ENCODE measurements at places on chromosomes 12 and 14.

GRCh38 chr12:94297876-94298505, 149.6 kb downstream of the PLXNC1 start:
- DNase-seq, result no peak

GRCh38 chr12:4421590-4422031, 24.0 kb downstream of the FGF6 start:
- DNase-seq, result no peak

DNA sequence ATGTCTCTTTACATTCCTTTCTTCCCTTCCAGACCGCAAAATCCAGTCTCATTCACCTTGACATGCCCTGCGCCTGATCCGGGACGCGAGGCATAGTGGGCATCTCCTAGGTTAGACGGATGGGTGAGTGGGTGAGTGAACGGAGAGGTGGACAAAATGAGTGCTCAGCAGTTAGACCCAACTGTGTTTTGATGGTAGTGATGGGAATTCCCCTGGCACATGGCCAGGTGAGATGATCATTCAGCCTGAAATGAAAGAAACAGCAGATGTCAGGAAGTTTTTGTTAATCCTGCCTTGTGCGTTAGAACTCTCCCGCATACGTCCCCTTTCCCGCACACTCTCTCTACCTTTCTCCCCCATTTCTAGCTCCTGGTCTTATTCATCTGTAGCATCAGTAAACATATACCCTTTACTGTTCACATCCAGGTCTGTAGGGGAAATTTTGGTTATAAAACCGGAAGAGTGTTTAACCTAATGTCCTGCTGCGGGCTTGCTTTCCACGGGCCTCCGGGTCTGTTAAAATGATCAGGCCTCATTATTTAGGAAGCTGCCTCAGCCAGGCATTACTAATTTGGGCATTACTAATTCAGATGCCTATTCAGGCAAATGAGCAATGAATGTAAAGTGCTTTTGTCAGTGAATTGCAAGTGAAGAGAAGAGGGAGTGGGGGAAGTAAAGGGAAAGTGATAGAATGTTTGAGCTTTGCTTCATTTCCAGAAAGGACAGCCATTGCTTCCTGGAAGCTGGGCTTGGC, 172.8 kb downstream of the ETV6 start:
- DNase-seq, result peak; percentile 30

DNA sequence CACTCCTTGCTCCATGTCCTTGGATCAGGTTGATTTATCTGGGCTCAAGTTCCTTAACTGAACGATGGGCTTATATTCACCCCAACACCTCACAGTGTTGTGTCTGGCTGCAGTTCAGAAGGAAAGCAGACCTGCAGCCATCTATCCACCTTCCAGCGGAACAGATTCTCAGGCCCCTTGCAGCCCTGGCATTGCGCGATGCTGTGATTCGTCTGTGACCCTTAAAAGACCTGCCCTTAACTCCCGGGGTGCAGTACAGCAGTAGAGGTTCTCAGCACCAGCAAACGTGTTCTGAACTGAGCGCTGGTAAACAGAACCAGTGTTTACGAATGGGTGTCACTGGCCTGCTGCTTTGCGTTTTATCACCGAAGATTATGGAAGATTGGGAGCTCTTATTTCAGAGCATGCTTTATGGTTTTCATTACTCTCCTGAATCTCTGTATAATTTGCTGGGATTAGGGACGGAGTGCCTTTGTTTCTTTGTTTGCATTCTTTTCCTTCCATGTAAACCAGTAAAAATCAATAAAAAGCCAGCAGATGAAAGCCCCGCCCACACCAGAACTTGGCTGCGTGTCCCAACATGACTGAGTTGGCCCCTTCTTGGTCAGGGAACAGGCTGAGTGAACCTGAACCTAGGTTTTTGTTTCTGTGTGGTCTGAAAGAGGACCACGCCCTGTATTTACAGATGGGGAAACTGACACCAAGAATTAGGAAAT, 286.7 kb upstream of the CRY1 start:
- no peak for DNase-seq

- no peak for DNase-seq
Observed at GRCh38 chr14:96953087-96953874, 156.1 kb downstream of the VRK1 start.

DNA sequence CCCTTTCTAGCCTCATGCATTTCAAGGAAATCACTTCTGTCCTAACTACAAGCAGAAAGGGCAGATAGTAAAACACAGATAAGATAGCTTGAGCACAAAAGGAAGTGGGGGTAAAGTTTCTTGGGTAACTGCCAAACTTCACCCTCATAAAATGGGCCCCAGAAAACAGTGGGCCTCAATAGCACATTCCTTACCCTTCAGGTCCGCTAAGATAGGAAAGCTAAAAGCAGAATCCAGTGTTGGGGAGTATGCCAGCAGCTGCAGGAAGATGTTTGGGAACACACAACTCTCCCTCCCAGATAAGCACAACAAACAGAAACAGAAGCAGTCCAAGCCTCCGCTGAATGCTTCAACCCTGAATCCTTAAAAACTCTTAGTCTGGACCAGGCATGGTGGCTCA, 110.9 kb upstream of the MGAT4C start:
- DNase-seq, result no peak

- no peak for DNase-seq
Observed at GRCh38 chr12:132355742-132356681, 26.6 kb upstream of the GALNT9 start.

DNA sequence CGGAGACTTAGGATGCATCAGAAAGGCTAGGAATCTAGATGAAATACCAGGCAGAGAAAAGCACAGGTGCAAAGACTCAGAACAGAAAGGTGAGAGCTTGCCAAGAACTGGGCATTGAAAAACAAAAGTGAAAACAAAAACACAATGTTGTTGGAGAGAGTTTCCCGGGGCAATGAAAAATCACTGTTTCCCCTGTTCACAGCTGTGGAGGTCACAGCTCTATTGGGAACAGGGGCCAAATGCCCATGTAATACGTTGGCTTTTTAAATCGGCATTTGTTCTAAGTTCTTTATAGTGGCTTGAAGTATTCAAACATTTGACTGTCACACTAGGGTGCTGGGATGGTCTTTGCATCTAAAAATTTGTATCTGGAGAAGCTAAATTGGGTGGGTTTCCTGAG, 108.3 kb downstream of the SLC15A4 start:
- no peak for DNase-seq

GRCh38 chr14:39419272-39419671, 13.0 kb downstream of the FBXO33 start:
- DNase-seq, result no peak

GRCh38 chr14:60222820-60223219, 26.2 kb upstream of the PPM1A start:
- DNase-seq, result no peak

- no peak for DNase-seq
Observed at GRCh38 chr14:104135121-104135903, 3.1 kb upstream of the KIF26A start.

- DNase-seq, result no peak
Observed at GRCh38 chr12:13465635-13466034, 269.1 kb downstream of the EMP1 start.

- DNase-seq, result no peak
Observed at GRCh38 chr12:85043829-85044228, 7.7 kb downstream of the LRRIQ1 start.

DNA sequence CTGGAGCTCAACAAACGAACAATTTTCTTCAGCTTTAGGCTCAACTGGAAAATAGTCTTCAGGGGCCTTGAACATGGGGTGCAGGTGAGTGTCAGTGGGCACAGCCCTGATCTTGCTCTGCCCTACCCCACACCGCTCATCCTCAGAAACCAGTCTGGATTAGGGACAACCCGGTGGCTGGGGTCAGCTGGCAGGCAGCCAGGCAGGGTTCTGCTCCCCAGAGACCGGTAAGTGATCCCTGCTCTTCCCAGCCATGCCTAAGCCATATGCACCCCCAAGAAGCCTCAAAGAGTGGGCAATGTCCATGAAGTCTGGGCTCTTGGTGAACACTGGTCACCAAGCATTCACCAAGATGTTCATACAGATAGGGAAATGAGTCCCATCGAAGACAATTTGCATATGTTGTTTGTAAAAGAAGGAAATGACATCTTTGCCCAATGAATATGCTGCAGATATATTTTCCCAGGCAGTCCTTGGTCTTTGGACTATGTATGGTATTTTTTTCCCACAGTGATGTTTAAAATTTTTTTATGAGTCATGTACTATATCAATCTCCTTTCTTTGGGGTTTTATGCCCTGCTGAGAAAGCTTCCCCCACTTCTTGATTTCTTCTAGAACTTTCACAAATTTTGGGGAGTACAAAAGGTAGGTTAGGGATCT, 63.9 kb upstream of the VASH1 start:
- no peak for DNase-seq

GRCh38 chr12:20463913-20464524, 95.7 kb downstream of the PDE3A start:
- DNase-seq, result no peak

DNA sequence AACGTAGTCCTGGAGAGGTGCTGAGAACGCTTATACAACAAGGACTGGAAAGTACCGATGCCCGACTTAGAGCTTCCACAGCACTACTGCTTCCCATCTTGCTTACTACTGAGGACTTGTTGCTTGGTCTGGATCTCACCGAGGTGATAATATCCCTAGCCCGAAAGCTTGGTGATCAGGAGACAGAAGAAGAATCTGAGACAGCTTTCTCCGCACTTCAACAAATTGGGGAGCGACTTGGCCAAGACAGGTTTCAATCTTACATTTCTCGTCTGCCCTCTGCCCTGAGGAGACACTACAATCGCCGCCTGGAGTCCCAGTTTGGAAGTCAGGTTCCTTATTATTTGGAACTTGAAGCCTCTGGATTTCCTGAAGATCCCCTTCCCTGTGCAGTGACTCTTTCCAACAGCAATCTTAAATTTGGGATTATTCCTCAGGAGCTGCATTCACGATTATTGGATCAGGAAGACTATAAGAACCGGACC, 1.1 kb downstream of the TOGARAM1 start:
- no peak for DNase-seq

GRCh38 chr14:104460791-104461651, 118.5 kb upstream of the C14orf180 start:
- DNase-seq, result no peak

Data from T-helper 1 cell (primary cell).